Immature natural killer cell (primary cell): ENCODE measurements at places on chromosomes 5 and 9.

GRCh38 chr5:148740079-148740858, 85.9 kb upstream of the HTR4 start:
- H3K4me3 ChIP-seq: no peak overlapping the region
- H3K4me1 ChIP-seq: no peaks in the 10 kb centered on the region
- no peaks in the 10 kb centered on the region for H3K36me3 ChIP-seq
- DNase-seq: no peak
- H3K27me3 ChIP-seq: no peaks in the 10 kb centered on the region

DNA sequence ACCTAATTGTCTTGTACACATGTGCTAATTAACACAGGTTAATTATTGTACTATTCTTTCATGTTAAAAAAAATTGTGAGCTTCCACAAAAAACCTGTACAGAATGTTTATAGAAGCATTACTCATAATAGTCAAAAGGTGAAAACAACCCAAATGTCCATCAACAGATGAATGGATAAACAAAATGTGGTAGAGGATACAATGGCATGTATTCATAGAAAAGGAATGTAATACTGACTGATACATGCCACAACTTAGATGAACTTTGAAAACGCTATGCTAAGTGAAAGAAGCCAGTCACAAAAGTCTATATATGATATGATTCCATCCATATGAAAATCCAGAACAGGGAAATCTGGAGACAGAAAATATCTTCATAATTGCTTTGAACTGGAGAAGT, 25.6 kb downstream of the RRAGA start:
- H3K36me3 ChIP-seq: peaks cover 29% of the 10 kb centered on the region
- no peak overlapping the region for H3K4me3 ChIP-seq
- H3K27ac ChIP-seq: no peak overlapping the region

GRCh38 chr5:167014401-167015056, 1276.9 kb upstream of the WWC1 start:
- no peak overlapping the region for H3K4me3 ChIP-seq
- no peak overlapping the region for H3K27ac ChIP-seq
- DNase-seq: no peak
- no peaks in the 10 kb centered on the region for H3K4me1 ChIP-seq
- H3K27me3 ChIP-seq: no peaks in the 10 kb centered on the region

- H3K27ac ChIP-seq: peak overlapping the region; percentile 99
- H3K36me3 ChIP-seq: no peaks in the 10 kb centered on the region
- H3K4me3 ChIP-seq: peak overlapping the region; percentile 70
- peak; percentile 88 for DNase-seq
Measured at GRCh38 chr9:137000177-137000930, 4.0 kb upstream of the CLIC3 start.

DNA sequence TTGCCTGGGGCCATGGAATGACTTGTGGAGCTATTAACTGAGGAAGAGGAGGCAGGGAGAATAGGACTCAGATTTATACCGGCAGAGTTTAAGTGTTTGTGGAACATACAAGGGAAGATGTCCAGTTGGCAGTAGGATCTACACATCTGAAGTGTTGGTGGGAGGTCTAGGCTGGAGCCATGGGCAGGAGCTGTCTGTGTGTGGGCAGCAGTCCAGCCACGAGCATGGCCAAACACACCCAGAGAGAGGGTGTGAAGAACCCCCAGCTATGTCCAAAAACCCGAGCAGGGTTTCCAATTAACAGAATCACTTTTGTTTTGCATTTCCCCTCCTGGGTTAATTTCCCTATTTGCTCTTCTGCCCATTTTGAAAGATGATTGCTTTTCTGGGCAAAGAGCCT, 393.7 kb downstream of the CDK5RAP2 start:
- no peaks in the 10 kb centered on the region for H3K36me3 ChIP-seq
- H3K4me3 ChIP-seq: no peak overlapping the region
- peaks cover 4% of the 10 kb centered on the region for H3K27me3 ChIP-seq
- H3K4me1 ChIP-seq: no peaks in the 10 kb centered on the region
- DNase-seq: no peak

DNA sequence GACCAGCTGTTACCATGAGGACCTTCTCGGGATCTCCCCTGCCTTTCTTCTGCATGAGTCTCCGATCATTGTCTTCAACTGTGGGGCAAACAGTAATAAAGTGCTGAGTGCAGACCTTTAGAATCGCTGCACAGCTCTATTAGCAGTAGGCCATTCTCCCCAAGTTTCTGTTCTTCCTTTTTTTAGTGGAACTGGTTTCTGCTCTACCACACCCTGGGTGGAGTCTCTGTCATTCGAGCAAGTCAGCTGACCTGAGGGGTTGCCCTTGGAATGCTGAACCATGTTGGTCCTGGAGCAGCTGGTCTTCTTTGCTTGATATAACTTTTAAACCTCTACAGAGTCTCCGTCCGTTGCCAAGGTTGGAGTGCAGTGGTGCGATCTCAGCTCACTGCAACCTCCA, 33.4 kb upstream of the GNPDA1 start:
- H3K4me3 ChIP-seq: no peak overlapping the region
- no peak overlapping the region for H3K27ac ChIP-seq
- peaks cover 2% of the 10 kb centered on the region for H3K27me3 ChIP-seq

DNA sequence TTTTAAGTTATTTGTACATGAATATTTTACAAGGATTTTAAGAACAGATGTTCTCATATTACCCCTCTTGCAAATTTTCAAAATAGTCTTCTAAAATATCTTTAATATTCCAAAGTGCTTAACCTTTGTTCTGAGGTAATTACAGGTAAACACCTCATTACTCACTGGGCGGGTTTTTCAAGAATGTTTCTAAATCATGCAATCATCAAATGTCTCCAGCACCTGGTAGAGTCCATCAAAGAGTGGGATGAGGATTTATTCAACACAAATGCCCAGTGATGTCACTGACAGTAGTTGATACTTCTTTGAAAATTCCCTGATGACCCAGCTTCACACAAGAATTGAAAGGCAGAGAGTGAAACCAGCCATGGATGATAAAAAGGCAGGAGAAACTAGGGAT, 114.4 kb downstream of the SEC61B start:
- no peak overlapping the region for H3K27ac ChIP-seq
- H3K4me1 ChIP-seq: no peaks in the 10 kb centered on the region
- no peaks in the 10 kb centered on the region for H3K27me3 ChIP-seq
- no peaks in the 10 kb centered on the region for H3K36me3 ChIP-seq
- H3K4me3 ChIP-seq: no peak overlapping the region

- H3K4me3 ChIP-seq: no peak overlapping the region
- no peak for DNase-seq
- H3K27me3 ChIP-seq: no peaks in the 10 kb centered on the region
- H3K36me3 ChIP-seq: no peaks in the 10 kb centered on the region
- no peak overlapping the region for H3K27ac ChIP-seq
Measured at GRCh38 chr9:4929917-4930316, 55.2 kb upstream of the JAK2 start.

DNA sequence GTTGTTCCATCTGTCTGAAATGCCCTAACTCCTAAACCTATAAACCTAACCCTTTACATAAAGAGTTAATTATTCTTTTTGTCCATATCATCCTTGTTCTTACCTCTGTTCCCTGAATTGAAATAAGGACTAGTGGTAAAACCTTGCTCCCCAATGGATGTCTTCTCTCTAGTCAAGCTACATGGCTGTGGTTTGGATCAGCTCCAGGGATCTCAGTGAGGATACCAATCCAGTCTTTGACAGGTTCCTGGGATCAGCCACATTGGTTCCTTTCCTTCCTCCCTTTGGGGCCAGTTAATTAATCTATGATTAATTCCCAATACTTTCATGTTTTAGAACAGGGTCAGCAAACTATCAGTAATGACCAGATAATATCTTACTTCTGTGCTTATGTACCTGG, 151.6 kb downstream of the SIL1 start:
- no peaks in the 10 kb centered on the region for H3K27me3 ChIP-seq
- H3K4me3 ChIP-seq: no peak overlapping the region
- no peak overlapping the region for H3K27ac ChIP-seq
- peaks cover 12% of the 10 kb centered on the region for H3K36me3 ChIP-seq
- no peak for DNase-seq

- no peaks in the 10 kb centered on the region for H3K36me3 ChIP-seq
- peaks cover 4% of the 10 kb centered on the region for H3K27me3 ChIP-seq
- no peak overlapping the region for H3K27ac ChIP-seq
- no peak for DNase-seq
Measured at GRCh38 chr5:174690271-174690670, 34.1 kb upstream of the MSX2 start.

DNA sequence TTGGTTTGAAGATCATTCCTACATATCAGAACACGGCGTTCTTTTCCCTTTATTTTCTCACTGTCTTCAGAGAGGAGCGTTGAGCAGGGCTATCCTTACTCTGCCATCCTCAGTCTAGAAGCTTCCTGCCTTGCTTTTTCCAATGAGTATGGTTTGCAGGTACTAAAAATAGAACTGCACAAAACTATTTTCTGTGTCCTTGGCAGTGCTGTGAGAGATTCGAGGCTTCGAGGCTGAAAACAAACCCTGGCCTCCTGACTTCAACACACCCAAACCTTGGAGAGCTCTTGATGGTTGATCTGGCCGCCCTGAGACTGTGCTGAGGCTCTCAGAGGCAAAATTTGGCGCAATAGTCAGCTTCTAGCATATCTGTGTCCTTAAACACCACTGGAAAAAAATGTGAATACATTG, 78.9 kb downstream of the GOLPH3 start:
- H3K27ac ChIP-seq: no peak overlapping the region
- DNase-seq: no peak
- peaks cover 2% of the 10 kb centered on the region for H3K4me1 ChIP-seq
- no peak overlapping the region for H3K4me3 ChIP-seq

- H3K27ac ChIP-seq: peak overlapping the region; percentile 93
- H3K36me3 ChIP-seq: no peaks in the 10 kb centered on the region
- H3K4me1 ChIP-seq: peaks cover 43% of the 10 kb centered on the region
- peak overlapping the region; percentile 93 for H3K4me3 ChIP-seq
Measured at GRCh38 chr5:131171276-131171810, 599 bp downstream of the LYRM7 start.

DNA sequence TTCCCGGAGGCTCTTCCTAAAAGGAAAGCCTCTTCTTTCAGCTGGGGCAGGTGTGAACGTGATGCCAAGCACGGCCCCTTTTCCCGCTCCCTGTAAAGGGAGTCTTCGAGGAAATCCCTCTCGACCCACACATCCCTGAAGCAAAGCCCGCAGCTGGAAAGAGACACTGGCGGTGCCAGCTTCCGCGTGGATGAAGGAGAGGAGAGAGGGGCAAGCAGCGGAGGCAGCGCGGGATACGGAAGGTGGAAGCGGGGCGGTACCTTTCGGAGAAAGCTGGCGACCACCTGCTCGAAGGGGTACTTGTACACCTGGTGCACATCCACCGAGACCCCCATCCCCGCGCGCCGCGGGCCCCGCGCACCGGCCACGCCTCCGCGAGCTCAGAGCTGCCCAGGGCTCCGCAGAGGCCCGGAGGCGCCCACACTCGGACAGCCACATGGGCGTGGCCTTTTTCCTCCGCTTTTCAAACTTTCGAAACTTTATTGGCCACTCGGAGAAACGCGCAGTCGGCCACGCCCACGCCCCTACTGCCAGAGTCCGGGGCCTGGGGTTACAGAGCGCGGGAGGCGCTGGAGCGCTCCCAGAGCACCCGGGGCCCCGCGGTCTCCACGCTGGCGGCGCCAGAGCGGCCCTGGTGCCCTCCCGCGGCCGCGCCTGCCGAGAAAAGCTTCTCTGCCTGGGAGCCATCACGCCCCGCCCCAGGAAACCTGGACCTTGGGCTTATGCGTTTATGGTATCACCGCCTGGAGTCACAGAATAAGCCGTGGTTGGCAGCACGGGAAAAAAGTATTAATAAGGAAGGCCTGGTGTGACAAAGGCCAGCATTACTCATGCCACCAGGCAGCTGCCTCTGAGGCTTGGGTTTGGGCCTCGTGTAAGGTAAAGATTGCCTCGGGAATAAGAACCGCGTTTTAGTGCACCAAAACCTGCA, at the start of gene PRELID2:
Gene PRELID2, minus strand, starts transcription at position 426 of the 931 bp plus-strand sequence. Its CDS starts 91 bp downstream, at position 335.
- DNase-seq: peak; percentile 46
- H3K4me3 ChIP-seq: peak within 1 kb of the TSS; percentile 84
- H3K27me3 ChIP-seq: peaks cover 2% of the 10 kb centered on the region
- H3K36me3 ChIP-seq: no peaks in the 10 kb centered on the region

DNA sequence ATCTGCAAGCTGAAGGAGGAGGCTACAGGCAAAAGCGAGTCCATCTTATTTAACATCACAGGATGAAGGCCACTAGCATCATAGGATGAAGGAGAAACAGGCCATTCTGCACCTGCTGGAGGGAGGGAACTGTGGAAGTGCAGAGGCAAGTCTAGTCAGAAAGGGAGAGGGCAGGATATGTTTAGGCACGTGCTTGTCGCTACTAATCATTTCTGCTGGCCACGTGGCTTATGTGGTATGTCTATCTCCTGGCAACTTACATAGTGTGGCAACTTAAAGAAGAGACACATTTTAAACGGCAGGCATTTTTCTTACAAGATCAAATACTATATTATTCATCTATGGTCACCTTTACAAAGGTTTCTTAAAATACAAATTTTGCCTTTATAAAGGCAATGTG, 74.0 kb downstream of the GNAQ start:
- H3K4me1 ChIP-seq: peaks cover 51% of the 10 kb centered on the region
- H3K27me3 ChIP-seq: peaks cover 2% of the 10 kb centered on the region
- no peak overlapping the region for H3K27ac ChIP-seq
- no peak for DNase-seq
- H3K36me3 ChIP-seq: no peaks in the 10 kb centered on the region

DNA sequence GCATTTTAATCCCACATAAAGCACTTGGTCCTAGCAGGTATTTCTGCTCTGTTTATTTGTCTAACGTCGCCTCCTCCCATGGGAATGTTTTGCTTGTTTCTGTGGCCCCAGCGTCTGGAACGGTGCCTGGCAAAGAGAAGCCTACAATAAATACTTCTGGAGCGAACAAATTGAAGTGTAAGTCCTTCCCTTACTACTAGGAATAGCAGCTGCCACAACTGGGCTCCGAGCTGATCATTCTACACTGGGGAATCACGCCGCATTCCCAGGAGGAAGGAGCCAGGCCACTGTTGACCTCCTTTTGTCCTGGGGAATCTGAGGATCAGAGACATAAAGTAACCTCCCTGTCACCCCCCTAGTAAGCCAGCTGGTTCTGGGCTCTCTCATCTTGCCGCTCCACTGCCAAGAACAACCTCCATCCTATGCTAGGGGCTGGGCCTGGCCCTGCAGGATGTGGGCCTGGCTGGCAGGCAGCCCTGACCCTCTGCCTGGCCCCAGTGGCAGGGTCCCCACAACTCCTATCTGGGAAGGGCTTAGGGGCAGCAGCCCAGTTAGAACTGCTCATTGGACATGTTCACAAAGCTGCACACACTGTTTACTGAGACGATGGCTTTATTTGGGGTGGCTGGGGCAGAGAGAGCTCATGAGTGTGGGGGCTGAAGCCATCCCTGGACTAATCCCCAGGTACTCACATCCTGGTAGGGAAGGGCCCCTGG, 82.8 kb downstream of the GTF3C4 start:
- H3K4me1 ChIP-seq: no peaks in the 10 kb centered on the region
- H3K27me3 ChIP-seq: peaks cover 5% of the 10 kb centered on the region
- no peaks in the 10 kb centered on the region for H3K36me3 ChIP-seq

GRCh38 chr5:10376544-10376943, 23.0 kb downstream of the MARCHF6 start:
- H3K4me3 ChIP-seq: peak overlapping the region; percentile 76
- H3K4me1 ChIP-seq: peaks cover 92% of the 10 kb centered on the region
- DNase-seq: no peak
- peaks cover 4% of the 10 kb centered on the region for H3K36me3 ChIP-seq
- peaks cover 5% of the 10 kb centered on the region for H3K27me3 ChIP-seq

DNA sequence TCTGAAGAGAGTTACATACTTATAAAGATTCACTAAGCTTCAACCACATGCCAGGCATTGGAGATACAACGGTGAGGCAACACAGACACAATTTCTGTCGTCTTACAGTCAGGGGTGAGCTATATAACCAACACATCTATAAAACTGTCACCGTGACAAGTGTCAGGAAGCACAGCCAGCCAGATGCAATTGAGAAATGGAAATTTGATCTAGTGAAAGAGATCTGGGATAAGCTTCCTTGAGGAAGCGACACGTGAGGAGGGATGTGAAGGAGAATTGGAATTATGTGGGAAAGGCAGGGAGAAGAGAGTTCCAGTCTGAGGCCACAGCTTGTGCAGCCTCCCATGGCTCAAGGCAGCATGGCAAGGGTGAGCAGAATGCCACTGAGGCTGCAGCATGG, 50.9 kb upstream of the ZNF354B start:
- H3K27me3 ChIP-seq: peaks cover 2% of the 10 kb centered on the region
- H3K36me3 ChIP-seq: no peaks in the 10 kb centered on the region
- no peaks in the 10 kb centered on the region for H3K4me1 ChIP-seq
